ENCODE measurements at places on chromosomes 7 and 10. TPM values are rescaled to one million over a fixed set of nuclear protein-coding genes. Genes with fewer than 3 reads are reported as not detected.

DNA sequence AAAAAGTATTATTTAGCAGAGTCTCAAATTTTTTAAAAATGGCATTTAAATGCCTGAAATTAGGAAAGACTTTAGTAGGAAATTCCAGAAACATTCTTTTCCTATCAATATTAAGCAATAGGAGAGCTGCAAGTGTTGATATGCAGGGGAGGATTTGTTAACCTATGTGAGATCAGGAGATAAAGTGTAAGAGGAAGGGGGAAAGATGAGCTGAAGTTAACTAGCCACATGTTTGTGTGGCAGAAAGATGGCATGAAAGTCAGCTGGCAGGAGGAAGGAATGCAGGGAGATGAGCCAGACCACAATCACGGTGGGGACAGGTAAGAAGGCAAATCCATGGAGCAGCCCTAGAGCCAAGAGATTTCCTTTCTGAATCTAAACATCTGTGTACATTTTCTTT is 303.6 kb downstream of the MAGI2 start:
- no peak for DNase-seq

DNA sequence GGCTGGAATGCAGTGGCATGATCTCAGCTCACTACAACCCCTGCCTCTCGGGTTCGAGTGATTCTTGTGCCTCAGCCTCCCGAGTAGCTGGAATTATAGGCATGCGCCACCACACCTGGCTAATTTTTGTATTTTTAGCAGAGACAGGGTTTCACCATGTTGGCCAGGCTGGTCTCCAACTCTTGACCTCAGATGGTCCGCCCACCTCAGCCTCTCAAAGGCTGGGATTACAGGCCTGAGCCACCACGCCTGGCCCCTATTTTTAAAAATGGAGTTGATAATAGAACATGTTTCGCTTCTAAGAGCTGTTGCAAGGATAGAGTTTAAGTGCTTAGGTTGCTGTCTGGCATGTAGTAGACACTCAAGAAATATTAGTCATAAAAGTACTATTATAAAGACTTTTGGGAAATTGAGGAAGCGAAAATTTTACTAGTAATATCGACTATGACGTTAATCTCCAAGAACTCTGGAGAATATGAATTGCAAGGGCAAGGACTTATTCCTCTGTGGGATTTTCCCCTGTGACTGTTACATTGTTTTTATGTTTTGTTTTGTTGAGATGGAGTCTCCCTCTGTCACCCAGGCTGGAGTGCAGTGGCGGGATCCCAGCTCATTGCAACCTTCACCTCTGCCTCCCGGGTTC is 7.9 kb downstream of the GTF2I start:
- DNase-seq: no peak

GRCh38 chr10:20334559-20334958 is 518.3 kb downstream of the PLXDC2 start:
- DNase-seq: no peak

- no peak for DNase-seq
These were observed 236.2 kb upstream of the PITRM1 start for GRCh38 chr10:3408603-3409365.

DNA sequence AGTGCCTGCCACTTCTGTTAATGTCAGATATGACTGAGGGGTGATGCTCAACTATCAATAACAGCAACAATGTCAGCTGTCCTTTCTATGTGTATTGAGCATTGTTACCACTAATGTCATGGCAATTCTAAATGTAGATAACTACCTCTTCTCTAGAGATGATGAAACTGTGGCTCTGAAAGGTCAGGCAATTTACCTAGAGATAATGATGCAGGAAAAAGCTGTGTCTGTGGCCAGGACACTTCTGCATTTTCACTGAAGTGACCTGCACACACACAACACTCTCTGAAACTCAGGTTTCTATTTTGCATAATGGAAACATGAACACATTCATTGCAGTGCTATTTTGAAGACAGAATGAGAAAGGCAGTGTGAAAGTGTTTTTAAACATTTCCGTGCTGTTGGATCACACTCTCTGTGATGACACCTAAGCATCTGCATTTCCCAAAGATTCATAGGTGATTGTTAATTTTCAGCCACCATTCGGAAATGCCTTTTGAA is 148.2 kb downstream of the KCND2 start:
- DNase-seq: no peak

DNA sequence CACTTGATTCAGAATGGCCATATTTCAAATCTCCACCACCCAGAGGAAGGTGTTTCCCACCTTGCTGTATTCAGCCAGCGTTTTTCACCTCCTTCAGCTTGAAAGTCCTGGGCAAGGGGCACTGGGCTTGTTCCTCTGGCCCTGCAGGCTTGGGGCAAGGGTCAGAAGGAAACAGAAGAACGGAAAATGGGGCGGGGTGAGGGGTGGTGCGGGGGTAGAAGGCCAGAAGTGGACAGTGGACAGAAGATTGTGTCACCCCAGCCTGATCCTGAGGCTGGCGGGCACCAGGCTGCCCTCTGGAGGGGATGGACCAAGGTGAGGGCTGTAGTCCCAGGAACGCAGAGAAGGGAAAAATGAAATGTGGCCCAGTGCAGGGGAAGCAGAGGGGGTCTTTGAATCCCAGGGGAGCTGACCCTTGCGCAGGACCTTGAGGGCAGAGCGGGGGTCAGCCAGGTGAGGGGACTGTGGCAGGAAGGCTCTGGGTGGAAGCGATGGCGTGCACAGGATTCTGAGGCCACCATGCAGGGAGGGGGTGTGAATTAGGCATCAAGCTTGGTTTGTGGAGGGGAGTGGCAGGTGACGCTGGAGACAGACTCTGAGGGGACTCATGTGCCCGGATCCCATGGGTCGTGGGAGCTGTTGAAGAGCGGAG is 23.0 kb downstream of the TMEM120A start:
- DNase-seq: no peak

DNA sequence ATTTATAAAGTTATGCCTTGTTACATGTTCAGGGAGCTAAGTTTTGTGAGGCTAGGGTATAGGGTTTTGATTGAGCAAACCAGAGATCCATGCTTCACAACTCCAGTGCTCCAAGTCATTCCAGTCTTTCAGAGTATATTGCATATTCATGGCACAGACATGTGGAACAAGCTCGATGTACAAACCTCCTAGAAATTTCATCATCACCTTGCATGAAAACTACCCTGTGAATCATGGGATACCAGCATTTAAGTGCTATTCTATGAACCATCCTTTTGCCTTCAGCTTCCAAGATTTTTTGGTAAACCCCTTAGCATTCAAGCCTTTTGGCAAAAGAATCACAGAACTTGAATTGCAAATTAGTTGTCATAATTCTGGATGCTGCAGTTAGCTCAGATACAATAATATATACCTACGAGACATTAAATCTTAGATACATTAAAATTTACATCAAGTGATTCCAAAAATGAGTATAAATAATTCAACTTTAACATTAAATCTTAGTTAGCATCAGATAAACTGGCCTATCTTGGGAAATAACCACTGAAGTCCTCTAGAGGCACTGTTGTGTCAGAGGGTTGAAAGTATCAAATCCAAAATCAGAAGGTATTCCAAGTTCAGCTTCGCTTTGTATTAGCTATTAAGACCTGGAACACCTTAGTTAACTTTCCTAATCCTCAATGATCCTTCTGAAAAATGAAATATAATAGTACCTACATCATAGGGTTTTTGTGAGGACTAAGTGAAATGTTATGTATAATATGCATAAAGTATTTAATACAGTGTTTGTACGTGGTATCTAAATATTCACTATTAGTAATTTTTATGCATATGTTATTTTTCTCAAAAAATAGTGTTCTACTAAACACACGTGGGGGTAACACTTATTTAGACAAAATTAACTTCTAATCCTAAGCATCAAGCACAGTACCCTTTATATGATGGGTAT is 55.5 kb upstream of the CABCOCO1 start:
- DNase-seq: no peak

GRCh38 chr10:118020365-118020764 is 26.4 kb downstream of the RAB11FIP2 start:
- DNase-seq: no peak

DNA sequence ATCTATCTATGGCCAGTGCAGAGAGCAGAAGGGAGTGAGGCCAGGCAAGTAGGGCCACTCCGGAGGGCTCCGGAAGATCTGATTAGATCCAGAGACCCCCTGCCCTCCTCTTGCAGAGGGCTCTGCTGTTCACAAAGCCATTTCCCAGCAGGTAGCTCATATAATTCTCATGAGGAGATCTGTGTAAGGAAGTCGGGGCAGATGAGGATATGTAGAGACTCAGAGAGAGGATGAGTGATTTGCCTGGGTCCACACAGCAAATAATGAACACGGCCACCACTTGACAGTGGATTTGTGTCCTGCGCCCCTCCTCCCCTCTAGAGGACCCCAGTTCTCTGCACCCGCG is 2.6 kb downstream of the MUC12 start:
- no peak for DNase-seq

DNA sequence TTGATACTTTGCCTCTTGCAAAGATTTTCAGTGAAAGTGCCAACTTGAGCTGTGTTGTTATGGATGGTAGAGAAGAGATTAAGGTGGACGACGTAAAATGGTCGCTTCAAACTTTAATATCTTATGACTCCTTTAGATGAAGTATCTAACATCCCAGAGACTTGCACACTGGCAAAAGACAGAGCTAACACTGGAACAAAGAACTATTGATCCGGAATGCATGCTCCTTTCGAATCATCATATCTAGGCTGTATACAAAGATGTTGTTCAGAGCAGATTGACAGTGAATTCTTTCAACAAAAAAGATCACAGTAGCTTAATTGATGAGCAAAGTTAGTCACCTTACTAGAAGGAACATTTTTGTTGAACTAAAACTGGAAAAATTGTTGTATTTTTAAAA is 592.7 kb downstream of the NXPH1 start:
- no peak for DNase-seq

DNA sequence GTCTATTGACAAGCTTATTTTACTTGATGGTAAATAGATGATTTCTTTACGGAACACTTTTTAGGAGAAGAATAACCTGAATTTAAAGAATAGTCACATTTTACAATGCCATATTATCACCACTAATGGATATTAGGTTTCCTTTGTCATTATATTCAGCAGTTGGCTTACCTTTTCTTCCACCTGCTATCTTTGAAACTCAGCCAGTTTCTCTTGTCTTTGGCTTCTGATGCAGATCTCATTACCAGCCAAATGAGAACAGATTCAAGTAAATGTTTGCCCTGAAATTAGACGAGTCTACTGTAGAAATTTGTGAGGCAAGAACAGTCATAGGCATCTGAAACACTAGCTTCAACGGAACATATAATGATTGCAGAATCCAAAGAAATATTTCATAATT is 85.5 kb upstream of the OIT3 start:
- no peak for DNase-seq

DNA sequence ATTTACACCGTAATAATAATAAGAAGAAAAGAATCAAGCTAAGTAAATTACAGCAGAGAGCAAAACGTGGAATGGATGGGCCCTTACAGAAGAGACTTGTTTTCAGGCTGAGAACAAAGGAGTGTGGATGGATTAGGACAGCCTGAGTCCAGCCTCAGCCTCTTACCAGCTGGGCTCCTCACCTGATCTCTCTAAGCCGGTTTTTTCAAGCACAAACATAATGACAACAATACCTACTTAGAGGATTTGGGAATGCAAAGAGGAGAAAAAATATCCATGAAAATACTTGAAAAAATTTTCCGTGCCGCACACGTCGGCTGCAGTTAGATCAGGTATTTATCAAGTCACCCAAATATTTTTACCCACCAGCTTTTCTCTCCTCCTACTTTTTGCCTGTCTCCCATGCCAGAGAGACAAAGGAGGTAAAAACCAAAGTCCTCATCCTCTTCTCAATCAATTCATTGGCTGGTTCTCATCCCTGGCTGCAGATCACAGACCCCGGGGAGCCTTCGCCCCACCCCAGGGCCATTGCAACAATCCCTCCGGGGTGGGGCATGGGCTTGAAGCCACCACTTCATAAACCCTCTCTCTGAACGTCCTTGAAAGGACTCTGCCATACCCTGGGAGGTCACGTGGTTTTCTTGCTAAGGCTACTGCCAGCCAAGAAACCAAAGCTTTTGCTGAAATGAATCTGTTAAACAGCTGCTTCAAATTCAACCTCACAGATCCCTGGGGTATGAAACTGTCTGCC is 29.7 kb upstream of the GTF2I start:
- peak; percentile 69 for DNase-seq

- DNase-seq: no peak
These were observed 16.0 kb upstream of the GALNTL5 start for GRCh38 chr7:151940048-151940811.

- no peak for DNase-seq
These were observed 12.2 kb downstream of the PTN start for GRCh38 chr7:137331378-137331777.

GRCh38 chr7:90768301-90768700 is 172.2 kb downstream of the CDK14 start:
- no peak for DNase-seq

GRCh38 chr10:86048973-86049372 is 317.6 kb downstream of the GRID1 start:
- DNase-seq: no peak

DNA sequence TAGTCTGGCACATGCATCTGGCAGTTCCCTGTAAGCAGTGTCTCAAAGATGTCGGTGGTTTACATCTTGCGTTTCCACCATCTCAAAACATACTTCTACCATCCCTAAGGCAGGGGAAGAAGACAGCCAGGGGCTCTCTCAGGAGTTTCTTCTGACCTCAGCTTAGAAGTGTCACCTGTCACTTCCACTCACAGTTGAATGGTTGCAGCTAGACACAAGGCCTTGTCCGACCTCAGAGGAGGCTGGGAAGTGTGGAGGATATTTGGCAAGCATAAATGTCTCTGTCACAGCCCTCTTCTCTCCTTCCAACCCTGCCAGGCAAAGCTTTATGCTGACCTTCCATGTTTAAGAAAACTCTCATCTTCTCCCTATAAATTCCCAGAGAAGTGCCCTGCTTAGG is 193.3 kb downstream of the HERPUD2 start:
- DNase-seq: no peak

GRCh38 chr7:17626235-17626634 is 314.1 kb downstream of the SNX13 start:
- DNase-seq: no peak

Gene NCF1
- 2.9 TPM for total RNA-seq

Gene SORCS3
- not detected for total RNA-seq

Gene OR13A1
- total RNA-seq: not detected

Gene AKR1D1
- not detected for total RNA-seq

Gene GLUD1
- 85.7 TPM for total RNA-seq

Gene SPDYE8
- total RNA-seq: not detected

Gene NYAP1
- 0.39 TPM for total RNA-seq

Gene DNAJC12
- total RNA-seq: 4.2 TPM

Gene ASIC3
- total RNA-seq: 5.8 TPM

Gene FGL2
- 31.2 TPM for total RNA-seq

Gene CDHR3
- total RNA-seq: 0.66 TPM

Gene GATAD1
- 21.5 TPM for total RNA-seq

Gene CDC14C
- total RNA-seq: not detected

Gene LMBR1
- 46.3 TPM for total RNA-seq

Gene CCSER2
- 119 TPM for total RNA-seq

Gene SFXN4
- 46.8 TPM for total RNA-seq

Data from right cardiac atrium (tissue), 5 donors.